Mammary epithelial cell (primary cell): ENCODE measurements at places on chromosomes 16 and 17. TPM values are rescaled to one million over a fixed set of nuclear protein-coding genes. Genes with fewer than 3 reads are reported as not detected.

ATP1B2 gene
- total RNA-seq = not detected in 2 replicates

SMPD3 gene
- not detected for total RNA-seq

ZSCAN10 gene
- not detected for total RNA-seq

TMEM132E gene
- not detected in 2 replicates for total RNA-seq

TOP3A gene
- 28.7 and 36.4 TPM in 2 replicates for total RNA-seq

CDH1 gene
- 355 TPM for total RNA-seq

TNRC6C gene
- 2.7 TPM for total RNA-seq

SUZ12 gene
- total RNA-seq = 23.6 and 28.1 TPM in 2 replicates

ITGAD gene
- not detected in 2 replicates for total RNA-seq

EIF1 gene
- 78.9 TPM for total RNA-seq

TMEM238L gene
- not detected in 2 replicates for total RNA-seq

- DNase-seq = no peak
Observed at GRCh38 chr17:77054936-77055335, 85.8 kb upstream of the SEC14L1 start.

GRCh38 chr16:17940584-17941364 is 395.8 kb downstream of the NPIPA8 start:
- DNase-seq = no peak

DNA sequence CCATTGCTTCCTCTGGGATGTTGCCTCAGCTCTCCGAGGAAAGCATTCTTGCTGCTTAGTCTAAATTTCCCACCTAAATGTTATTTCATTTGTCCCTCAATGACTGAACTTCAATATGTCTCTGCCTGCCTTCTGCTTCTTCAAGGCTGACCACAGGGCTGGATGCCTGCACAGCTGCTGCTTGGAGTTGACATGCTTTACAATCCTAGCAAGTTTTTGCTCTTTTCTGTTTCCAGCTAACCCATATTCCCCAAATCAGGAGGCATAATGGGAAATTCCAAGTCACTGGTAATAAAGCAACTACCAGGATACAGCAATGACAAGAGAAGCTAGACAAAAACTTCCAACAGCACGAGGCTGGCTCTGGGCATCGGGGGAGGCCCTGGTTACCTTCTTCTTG is 48.9 kb downstream of the GTF3C1 start:
- no peak for DNase-seq

GRCh38 chr17:80053102-80053501 is 16.7 kb downstream of the CCDC40 start:
- no peak for DNase-seq

DNA sequence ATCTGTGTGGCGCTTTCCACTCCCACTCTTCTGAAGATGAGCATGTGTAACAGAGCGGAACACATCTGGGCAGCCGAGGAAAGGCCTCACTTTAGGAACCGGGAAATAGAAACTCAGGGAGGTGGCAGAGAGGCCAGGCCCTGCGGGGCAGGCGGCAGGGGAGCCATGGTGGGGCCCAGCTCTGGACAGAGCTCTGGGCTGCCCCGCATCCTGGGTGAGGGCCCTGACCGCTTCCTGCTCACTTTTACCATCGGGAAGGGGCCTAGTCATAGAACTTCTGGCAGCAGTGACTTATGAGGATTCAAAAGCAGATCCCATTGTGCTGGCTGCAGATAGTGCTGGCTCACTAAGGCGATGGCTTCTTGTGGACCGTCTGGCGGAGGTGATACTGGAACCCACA is 22.6 kb downstream of the COX4I1 start:
- no peak for DNase-seq

GRCh38 chr16:57519796-57520360 is 16.5 kb downstream of the CCDC102A start:
- peak; percentile 20 for DNase-seq

DNA sequence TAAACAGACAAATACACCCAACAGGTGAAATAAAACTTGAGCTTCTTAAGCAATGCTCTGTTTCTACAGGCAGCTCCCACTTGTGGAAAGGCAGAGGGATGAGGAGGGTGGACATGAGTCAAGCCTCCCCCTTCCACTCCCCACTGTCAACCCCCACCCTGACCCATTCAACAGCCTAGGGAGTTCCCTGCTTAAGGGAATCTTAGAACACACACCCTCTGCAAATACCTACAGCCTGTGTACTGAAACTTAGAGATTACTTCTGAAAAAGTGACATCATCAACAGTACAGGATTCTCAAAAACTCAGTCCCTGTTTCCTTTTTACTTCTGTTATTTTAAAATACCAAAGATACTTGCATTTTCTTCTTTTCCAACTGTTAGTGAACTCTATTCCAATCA is 345.4 kb downstream of the SOX9 start:
- DNase-seq = peak; percentile 95

GRCh38 chr17:55175788-55176427 is 88.9 kb upstream of the HLF start:
- DNase-seq = no peak

DNA sequence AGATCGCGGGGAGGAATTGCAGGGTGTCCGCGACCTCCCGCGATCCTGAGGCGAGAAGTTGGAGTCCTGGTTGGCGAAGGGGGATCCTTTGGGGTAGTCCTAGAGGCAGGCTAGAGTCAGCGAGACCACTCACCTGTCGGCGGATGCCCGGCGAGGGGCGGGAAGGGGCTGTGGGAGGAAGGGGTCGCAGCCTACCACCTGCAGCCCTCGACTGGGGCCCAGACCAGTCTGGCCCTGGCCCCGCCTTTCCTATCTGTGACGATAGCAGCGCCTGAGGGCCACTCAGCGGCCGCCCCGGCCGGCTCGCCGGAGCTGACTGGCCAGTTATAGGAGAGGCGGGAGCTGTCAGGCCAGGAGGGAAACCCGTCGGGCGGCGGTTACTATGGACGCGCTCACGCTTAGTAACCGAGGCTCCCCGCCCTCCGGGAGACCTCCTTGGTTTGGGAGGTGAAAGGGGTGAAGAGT is at the start of gene TEKT3:
Gene TEKT3, minus strand, starts transcription at position 213 of the 465 bp plus-strand sequence. CDS start 10,012 bp downstream, outside the sequence.
- peak; percentile 57 for DNase-seq

- DNase-seq = peak; percentile 44
Observed at GRCh38 chr17:49494986-49495841, at the start of gene NGFR. Gene NGFR (plus strand): TSS chr17:49495293. CDS start chr17:49495418, 125 bp downstream.

DNA sequence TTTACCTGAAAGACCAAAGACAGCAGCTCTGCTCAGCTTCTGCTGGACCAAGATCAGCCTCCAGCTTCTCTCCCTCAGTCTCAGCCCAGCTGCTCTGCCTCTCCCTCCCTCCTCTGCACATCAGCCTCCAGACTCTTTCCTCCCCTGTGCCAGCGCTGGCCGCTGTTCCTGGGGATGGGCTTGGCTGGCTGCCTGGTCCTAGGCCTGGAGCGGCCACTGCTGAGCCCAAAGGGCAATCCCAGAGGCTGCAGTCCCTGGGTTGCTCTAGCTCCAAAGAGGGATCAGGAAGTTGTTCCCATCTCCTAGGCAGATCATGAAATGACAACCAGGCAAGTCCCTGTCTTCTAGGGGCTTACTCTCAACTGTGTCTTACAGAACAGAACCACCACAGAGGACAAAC is 31.3 kb downstream of the DCUN1D3 start:
- peak; percentile 51 for DNase-seq

DNA sequence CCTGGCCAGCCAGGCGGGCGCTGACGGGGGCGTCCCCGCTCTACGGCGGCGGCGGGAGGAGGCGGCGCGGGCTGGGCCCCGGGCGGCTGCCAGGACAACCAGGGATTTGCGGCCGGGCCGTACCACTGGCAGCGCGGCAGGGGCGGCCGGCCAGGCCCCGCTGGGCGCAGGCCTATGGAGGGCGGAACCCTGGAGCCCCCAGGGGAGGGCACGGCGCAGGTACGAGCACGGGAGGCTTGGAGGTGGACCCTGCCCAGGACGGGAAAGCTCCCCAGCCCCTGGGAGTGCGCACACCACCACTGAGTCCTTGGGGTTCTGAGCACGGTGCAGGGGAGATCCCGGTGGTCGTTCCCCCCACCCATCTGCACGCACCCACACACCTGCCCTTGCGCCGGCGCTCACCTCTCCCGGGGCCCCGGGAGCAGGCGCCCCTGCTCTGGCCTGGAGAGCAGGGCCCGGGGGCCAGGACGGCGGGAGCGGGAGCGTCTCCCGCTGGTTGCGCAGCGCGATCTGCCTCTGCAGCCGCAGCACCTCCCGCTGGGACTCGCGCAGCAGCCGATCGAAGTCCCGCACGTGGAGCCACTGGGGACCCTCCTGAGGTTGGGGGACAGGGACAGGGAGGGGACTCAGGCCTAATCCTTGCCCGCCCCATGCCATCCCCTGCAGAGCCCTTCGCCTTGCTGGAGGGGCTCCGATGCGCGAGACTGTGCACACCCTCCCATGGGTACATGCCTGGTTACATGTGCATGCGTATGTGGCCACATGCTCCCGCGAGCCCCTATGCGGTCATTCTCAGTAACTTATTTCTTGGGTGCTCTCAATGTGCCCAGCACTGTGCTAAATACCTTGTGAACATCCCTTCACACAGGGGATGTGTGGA is 3.9 kb downstream of the TSPOAP1 start:
- no peak for DNase-seq

DNA sequence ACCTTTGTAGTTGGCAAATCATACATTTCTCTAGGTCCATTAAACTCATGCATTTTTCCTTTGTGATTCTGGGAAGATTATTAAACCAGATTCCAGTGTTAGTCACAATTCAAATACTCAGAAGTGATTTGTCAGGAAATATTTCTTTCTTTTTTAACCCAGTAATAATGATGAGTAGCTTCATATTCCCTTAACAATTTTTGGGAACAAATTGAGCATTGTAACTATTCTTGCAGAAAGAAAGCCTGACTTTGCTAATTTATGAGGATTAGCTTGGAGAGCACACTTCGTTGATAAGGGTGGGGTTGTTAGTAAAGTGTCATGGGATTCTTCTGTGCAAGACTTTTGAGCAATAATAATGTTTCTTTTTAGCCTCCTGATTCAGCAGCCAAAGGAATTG is 18.7 kb upstream of the KRT24 start:
- DNase-seq = no peak

GRCh38 chr17:44607836-44608690 is 48.2 kb upstream of the MEIOC start:
- DNase-seq = no peak

DNA sequence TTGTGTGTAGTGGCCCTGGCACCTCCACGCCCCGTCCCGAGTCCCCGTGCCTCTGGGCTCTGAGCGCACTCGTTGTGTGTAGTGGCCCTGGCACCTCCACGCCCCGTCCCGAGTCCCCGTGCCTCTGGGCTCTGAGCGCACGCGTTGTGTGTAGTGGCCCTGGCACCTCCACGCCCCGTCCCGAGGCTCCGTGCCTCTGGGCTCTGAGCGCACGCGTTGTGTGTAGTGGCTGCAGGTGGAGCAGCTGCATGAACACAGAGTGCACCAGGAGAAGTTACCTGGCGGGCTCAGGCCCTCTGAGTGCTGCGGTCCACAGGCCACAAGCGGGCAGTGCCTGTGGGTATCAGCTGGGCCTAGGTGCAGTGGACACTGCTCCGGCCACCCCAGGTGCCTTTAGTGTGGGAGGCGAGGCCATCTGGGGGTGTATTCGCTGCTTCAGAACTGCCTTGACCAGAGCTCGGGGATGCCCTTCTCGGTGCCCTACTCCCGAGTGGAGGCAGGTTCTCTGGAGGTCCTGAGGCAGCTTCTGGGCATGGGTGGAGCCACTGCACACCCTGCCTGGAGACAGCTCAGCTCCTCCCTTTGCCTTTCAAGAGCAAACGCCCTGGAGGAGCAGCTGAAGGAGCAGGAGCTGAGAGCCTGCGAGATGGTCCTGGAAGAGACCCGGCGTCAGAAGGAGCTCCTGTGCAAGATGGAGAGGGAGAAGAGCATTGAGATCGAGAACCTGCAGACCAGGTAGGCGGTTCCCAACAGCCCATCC is 17.3 kb upstream of the CAPN15 start:
- no peak for DNase-seq

DNA sequence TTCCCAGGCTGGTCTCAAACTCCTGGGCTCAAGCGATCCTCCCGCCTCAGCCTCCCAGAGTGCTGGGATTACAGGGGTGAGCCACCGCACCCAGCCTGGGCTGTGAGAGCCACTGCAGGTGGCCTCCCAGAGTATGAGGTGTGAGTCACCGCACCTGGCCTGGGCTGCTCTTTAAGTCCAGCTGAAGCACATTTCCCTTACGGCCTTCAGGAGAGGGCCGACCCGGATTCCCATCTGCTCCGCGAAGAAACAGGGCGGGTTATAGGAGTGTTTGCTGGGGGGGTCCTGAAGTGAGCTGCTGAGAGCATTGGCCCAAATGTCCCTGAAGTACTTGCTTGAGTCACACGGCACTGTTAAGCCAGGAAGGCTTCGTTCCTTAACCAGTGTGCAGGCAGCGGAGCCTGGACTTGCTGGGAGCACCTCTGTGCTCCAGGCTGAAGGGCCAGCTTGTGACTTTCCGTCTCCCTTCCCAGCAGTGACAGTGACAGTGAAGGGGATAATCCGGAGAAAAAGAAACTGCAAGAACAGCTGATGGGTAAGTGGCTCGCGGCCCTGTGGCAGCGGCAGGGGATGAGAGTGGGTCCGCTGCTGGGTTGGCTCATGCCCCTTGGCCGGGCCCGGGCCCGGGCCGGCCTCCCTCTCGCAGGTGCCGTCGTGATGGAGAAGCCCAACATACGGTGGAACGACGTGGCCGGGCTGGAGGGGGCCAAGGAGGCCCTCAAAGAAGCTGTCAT is 7.2 kb downstream of the VPS4A start:
- no peak for DNase-seq

DNA sequence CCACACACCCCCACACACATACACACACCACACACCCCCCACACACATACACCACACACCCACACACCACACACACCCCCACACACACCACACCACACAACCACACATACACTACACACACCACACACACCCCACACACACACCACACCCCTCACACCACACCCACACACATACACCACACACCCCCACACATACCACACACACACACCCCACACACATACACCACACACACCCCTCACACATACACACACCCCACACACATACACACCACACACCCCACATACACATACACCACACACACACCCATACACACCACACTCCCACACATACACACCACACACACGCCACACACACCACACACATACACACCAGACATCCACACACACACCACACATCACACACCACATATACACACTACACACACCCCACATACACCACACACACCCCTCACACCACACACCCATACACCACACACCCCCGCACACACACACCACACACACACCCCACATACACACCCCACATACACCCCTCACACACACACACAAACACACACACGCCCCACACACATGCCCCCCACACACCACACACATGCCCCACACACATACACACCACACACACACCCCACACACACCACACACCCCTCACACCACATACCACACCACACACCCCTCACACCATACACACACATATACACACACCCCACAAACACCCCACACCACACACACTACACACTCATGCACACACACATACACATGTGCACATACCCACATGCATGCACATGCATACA is 25.9 kb upstream of the GSG1L start:
- no peak for DNase-seq

GRCh38 chr16:85561248-85562092 is 51.7 kb upstream of the GSE1 start:
- DNase-seq = no peak

- DNase-seq = no peak
Observed at GRCh38 chr16:48487287-48487686, 102.1 kb upstream of the SIAH1 start.

GRCh38 chr17:49612726-49613125 is 37.1 kb downstream of the NXPH3 start:
- DNase-seq = no peak

- no peak for DNase-seq
Observed at GRCh38 chr17:48769009-48769675, 40.6 kb upstream of the HOXB13 start.

- DNase-seq = peak; percentile 11
Observed at GRCh38 chr17:78844301-78845005, 3.8 kb upstream of the USP36 start.
